ENCODE measurements at places on chromosomes 2 and 18.

GRCh38 chr2:134438371-134438770 lies 184.5 kb downstream of the MGAT5 start:
- DNase-seq, result no peak

DNA sequence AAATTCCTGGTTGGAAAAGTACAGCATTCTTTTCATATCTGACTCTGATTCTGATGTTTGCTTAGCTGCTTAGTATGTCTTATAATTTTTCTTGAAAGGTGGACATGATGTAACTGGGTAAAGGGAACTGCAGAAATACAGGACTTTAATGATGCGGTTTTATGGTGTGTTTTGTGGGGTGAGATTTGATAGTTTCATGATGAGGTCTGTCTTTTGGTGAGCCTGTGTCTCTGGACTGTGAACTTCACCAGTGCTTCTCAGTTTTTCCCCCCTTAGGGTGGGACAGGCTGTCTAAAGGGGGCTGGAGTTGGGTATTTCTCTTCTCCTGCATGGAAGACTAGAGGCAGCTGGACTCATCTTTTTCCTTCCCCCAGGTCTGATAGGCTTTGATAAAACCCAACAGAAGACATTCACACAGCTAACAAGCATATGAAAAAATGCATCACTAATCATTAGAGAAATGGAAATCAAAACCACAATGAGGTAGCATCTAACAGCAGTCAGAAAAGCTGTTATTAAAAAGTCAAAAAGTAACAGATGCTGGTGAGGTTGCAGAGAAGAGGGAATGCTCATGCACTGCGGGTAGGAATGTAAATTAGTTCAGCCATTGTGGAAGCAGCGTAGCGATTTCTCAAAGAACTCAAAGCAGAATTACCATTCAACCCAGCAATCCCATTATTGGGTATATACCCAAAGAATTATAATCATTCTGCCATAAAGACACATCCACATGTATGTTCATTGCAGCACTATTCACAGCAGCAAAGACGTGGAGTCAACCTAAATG lies 77.6 kb downstream of the EPC2 start:
- no peak for DNase-seq

- DNase-seq, result no peak
Observed at GRCh38 chr2:102138331-102138730, 4.2 kb upstream of the IL1R1 start.

- no peak for DNase-seq
Observed at GRCh38 chr2:65159906-65160305, 30.0 kb upstream of the RAB1A start.

GRCh38 chr2:137963535-137964065 lies 673 bp upstream of the HNMT start:
- no peak for DNase-seq

DNA sequence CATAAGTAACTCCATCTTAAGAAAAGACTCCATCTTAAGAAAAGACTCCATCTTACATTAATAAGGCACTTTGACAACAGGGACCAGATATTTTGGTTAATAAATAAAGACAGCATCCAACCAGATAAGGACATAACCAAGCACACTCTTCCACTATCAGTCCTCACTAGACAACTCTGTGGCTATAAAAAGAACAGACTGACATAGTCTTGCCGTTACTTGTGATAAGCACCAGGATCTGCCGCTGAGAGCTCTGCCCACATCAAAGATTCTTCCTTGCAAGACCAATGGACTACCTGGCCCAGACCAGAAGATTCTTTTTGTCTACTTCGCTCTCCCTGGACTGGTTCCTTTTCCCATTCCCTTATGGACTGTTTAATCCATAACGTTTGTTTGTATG lies 667.4 kb downstream of the NYAP2 start:
- no peak for DNase-seq

- DNase-seq, result no peak
Observed at GRCh38 chr2:223459328-223459939, 142.7 kb downstream of the SCG2 start.

- no peak for DNase-seq
Observed at GRCh38 chr2:71813807-71814470, 333.7 kb downstream of the CYP26B1 start.

- DNase-seq, result no peak
Observed at GRCh38 chr18:12531749-12532148, 124.0 kb downstream of the PRELID3A start.

GRCh38 chr2:172596776-172597175 lies 40.9 kb downstream of the PDK1 start:
- DNase-seq, result no peak
